Right cardiac atrium (tissue), 5 donors: ENCODE measurements at places on chromosomes 2 and 18.

DNA sequence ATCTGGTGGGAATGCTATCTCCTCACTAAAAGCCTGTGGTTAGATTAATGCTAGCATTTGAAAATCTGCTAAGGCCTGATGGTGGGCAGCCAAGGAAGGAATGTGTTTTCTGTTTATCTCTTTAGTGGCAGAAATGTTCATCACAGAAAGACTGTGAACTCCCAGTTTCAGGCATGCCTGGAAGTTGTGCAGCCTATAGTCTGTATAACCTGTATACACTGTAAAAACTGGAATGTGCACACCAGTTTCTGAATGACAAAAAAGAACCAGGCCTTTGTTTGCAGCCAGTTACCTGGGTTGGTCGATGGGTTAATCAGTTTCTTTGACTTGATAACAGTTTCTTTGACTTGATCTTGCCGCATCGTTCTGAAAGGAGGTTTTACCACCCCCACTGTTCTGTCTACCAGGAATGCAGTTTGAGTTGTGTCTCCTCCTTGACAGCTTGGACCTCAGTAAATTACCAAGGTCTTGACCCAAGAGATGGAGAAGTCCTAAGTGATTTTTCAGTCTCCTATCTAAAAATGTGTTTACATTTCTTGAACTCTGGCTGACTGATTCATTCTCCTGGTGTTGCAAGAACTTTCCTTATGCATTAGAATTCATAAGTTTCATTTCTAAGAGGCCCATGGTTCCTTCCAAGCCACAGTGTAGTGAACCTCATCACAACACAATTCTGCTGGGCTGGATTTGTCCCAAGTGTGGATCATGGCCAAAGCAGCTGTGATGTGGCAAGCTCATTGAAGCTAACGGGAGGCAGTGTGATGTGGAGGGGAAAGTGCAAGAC lies 62.2 kb downstream of the KIAA2012 start:
- DNase-seq = peak; percentile 93

DNA sequence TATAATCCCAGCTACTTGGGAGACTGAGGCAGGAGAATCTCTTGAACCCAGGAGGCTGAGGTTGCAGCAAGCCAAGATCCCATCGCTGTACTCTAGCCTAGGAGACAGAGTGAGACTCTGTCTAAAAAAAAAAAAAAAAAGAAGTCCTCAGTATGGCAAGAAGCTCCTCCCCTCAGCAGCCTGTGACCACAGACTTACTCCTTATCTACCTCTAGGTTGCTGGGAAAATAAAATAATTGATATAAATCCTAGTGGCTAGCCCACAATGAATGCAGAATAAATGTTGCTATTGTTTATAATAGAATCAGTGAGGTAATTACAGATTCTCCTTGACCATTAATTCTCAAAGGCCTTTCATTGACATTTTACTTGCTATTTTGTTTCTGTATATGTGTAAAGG lies 70.6 kb downstream of the IRS1 start:
- DNase-seq = no peak

DNA sequence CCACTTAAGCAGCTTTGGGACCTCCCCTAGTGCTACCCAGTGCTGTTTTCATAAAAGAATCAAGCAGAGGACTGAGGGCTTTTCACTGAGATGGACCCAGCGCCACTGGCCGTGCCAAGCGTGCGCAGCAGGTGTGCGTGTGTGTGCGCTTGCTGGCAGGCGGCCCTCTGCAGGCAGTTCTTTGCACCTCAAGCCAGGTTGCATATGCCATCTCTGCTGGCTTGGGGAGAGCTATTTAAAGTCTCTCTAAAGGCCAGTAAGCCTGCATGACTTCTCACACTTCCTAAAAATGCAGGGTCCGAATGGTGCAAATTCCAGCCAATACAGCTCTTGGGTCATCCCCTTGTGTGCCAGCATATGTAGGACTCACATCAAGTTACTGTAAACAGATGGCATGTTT lies 255.5 kb downstream of the RNF152 start:
- no peak for DNase-seq

DNA sequence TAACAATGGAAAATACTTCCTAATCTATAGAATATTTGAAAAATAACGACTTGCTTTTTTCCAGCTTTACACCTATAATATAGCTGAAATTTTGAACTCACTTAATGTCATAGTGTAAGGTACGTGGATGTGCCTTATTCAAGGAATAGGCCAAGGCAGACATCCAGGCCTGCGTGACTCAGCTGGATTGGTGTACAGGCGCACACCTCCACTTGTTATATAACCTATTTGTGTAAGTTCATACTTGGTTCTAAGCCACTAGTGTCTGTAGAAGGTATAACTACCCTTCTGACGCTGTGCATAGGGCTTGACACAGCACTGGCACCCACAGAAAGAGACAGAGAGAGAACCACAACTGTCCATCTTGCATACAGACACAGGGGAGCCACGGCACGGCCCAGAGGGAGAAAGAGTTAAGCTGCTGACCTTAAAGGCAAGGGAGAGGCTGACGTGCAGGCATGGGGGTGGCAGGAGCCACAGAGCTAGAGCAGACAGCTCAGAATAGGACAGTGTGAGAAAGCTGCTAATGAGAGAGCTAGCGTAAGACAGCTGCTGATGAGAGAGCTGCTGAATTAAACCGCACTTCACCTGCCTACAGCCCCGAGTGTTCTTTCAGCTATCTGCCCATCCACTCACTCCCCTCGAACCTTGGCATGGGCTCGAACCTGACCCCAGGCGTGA lies 16.1 kb downstream of the CCDC178 start:
- peak; percentile 18 for DNase-seq

DNA sequence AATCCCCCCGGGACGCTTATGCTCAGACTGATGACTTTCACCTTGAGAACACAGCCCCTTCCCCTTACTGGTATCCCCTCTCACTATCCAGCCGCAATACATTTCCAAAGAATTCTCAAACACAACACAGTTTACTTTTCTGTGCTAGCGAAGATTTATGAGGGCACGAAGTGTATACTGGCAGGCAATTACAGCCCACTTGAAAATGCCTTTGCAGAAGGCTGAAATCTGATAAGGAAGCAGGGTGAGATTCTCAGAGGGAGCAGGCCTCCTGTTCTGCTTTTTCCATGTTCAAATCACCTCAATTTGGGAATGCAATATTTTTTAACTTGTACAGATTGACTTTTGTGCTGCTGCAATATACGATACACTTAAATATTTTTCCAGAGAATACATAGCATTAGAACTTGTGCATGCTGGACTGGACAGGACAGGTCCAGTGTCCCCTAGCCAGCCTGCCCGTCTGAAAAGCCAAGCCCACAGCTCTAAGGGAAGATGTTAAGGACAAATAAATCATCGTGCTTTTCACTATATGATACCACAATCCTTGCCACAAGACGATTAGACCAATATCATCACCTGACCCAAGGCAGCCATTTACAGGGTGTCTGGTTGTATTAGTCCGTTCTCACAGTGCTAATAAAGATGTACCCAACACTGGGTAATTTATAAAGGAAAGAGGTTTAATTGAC lies 262.1 kb downstream of the EPHA4 start:
- DNase-seq = no peak

- DNase-seq = no peak
Observed at GRCh38 chr2:161415034-161415986, 787 bp upstream of the TBR1 start.

- DNase-seq = no peak
Observed at GRCh38 chr2:202883987-202884675, 12.6 kb upstream of the ICA1L start.

DNA sequence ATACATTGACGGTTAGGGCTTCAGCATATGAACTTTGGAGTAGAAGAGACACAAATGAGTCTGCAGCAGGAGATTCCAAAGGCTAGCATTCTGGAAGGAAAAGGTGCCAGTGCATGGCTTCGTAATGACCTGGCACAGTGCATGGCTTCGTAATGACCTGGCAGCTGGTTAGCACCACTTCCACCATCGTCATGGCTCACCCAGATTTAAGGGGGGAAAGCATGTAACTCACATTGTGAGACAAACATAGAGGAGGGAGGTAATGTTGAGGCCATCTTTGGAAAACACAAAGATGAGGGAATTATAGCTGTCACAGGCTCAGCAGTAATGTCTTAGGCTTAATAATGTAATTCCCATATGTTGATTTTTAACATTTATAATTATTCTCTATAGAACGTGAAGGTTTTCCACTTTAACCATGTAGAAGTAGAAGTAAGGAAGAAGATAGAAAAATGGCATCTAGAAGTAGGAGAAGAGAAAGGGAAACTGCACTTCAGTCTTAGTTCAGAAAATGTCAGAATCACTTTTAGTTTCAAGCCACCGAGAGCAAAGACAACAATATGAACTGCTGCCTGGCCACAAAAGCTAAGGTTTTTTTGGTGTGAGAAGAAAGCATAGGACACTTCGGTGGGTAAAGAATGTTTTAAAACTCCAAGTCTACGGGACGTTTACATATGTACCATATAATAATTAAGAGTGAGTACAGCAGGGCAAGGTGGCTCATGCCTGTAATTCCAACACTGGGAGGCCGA lies 6.8 kb upstream of the STK25 start:
- no peak for DNase-seq

DNA sequence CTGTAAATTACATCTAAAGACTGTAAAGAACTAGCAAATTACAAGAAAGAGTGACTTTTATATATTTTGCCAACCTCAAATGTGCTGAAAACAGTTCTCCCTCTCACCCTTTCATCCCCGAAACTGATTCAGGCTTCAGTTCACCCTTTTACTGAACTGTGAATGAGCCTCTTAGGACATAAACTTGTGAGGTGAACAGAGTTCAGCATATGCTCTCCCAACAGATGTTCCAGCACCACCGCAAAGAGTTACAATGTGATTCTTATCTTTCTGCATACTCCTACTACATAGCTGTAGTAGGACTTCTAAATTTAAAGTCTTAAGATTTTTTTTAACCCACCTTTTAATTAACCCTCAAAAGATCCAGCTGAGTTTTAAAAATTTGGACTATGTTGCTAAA lies 1.2 kb upstream of the ZCCHC2 start:
- DNase-seq = no peak

- peak; percentile 95 for DNase-seq
Observed at GRCh38 chr2:166494140-166494624, at the start of gene SCN7A. Gene SCN7A, minus strand, starts transcription at chr2:166494249. Its CDS starts 16,553 bp downstream, at chr2:166477696.

DNA sequence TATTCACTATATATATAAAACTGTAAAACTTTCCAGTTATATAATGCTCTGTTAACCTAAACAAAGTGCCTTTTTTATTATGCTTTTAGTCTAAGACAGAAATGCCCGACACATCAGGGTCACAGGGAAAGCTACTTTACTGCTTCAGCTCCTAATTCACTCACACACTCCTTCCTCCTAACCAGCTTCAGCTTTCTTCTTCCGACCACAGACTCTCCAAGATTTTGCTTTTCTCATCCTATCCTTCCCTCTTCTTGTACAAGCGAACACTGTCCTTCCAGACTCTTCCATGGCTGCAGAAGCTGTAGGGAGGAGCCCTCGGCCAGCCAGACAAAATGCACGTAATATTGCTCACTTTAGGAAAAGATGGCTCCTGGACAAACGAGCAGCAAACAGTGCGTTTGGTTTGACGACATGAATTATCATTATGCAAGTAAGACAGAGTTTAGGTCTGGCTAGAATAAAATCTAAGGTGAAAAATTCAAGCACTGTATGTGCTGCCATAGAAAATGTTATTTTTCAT lies 47.5 kb upstream of the HNRNPA3 start:
- peak; percentile 72 for DNase-seq

DNA sequence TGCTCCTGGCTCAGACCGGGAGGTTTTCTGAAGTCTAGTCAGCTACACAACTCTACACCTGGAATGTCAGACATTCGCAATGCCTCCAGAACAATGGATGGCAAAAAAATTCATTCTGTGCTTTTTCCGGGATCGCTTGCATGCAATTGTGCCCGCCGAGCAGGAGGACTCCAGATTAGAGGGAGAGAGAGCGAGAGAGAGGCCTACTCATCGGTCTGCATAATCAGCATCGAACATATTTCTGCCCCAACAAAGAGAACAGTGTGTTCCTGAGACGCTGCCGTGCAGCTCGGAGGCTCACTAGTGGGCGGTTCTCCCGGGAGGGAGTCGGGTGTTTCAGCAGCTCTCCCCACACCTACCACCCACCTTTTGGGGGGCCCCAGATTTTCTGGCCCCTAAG lies 117.1 kb downstream of the KLHL29 start:
- no peak for DNase-seq

GRCh38 chr2:232293191-232293590 lies 85.4 kb upstream of the ALPP start:
- DNase-seq = no peak

GRCh38 chr2:216603010-216603883 lies 30.0 kb upstream of the IGFBP2 start:
- DNase-seq = no peak

DNA sequence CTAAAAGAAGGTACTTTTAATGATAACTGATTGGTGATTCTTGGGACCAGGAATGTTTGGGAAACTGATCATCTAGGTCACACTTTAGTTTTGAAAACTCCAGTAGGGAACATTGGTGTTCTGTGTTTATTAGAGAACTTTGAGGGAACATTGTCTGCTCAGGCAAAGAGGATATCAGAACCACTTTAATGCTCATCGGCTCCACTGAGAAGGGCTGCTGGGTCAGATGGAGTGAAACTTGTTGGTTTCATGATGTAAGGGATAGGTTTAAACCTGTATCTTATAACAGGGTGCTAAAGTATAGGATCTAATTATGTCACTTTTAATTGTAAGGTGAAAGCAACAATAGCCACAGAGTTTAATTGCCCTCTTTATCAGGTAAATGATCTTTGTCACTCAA lies 14.2 kb upstream of the POLI start:
- DNase-seq = no peak

DNA sequence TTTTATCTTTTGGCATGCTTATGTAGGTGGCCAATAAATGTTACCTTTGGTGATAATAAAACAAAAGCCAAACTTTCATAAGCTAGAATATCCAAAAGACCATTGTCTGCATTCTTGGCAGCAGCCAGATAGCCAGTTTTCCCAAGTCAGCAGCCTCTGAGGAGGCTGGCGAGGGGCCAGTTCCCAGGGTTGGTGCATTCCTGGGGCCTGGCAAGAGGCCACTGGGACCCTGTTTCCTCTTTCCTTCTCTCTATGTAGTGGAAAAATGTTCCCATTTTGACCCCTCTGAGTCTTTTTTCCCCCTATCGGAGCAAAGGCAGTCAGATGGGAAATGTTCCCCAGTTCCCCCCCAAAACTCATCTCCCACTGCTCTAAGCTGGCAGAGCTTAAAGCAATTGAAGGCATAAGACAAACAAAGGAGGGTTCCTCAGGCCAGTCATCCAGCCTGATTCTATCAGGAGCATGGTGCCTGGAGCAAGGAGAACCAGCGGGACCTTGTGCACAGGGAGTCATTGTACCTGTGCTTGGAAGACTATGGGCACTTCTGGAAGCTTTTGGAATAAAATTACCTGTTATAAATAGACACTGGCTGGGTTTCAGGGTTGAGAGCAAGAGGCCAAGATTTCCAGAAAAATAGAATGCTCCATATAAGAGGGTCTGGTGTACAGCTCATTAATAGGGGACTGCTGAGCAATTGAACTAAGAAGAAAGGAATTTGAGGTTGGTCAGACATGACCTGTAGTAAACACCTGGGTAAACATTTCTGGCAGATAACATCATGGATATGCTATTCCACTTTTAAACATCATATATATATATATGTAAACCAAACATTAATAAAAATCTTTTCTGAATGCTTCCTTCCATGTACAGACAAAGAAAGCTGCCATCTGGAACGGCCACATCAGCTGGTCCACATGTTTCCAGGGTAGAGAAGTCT lies 63.4 kb downstream of the NCKAP5 start:
- peak; percentile 83 for DNase-seq
